ENCODE measurements at places on chromosomes 5 and 9. TPM values are rescaled to one million over a fixed set of nuclear protein-coding genes. Genes with fewer than 3 reads are reported as not detected.

DNA sequence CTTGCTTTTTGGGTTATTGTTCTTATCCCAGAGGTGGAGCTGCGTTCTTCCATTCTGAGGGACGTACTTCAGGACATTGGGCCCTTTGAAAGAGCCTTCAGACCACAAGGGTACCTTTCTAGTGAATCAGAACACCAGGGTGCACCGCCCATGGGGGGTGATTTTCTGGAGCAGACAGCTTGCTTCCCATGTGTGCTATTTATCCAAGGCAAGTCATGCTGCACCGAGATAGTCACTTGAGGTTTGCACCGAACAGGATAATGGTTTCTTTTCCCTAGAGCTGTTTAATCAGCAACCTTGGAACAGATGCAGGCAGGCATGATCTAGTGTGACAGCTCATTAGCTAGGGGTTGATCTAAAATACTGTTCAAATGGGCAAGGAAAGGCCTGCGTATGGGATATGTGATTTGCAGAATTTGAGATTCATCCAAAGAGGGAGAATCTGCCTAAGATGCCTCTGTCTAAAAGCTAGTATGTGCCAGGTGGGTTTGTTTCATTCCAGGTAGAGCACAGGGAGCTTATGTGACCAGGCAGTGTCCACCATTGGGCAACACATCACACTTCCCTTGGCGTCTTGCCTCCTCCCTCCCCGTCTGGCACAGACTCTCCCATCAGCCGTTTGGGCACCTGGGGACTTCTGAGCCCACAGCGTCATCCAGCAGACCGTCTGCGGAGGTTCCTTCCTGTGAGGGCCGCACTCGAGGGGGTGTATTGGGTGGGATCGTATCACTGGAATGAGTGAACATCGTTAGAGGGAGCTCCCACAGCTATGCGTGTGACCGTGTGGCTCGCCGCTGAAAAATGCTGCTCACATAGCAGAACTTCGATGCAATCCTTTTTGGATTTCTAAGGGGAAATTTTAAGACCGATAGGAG lies 23.0 kb downstream of the ABL1 start:
- peak; percentile 47 for DNase-seq

DNA sequence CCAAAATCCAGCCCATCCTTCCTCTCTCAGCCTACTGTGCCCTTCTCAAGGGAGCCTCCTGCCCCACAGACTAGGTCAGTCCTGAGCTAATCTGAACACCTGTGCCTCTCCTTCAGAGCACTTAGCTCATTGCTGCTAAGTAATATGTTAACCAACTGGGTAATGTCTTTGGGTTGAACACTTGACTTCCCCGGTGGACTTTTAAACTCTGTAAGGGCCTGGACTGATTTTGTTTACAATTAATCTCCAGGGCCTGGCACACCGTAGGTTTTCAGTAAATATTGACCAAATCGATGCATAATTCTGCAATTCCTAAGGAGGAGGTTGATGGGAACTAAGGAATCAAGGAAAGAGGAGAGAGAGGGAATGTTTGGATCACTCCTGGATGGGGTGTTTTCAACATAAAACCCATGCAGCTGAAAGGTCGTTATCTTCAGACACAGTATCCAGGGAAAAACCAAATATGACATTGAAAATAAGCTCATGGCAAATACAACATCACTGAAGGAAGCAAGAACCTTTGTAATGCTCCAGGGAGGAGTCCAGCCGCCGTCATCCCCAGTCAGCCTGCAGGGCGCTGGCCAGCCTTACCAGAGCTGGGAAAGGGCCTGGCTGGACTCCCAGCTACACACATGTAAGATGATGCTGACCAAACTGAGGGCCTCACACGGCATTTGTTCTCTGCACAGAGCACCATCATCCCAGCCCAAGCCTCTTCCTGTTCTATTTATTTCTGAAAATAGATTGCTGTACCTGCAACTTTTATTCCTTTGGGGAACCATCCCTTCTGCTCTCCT lies 166.3 kb downstream of the C5orf15 start:
- DNase-seq, result no peak

DNA sequence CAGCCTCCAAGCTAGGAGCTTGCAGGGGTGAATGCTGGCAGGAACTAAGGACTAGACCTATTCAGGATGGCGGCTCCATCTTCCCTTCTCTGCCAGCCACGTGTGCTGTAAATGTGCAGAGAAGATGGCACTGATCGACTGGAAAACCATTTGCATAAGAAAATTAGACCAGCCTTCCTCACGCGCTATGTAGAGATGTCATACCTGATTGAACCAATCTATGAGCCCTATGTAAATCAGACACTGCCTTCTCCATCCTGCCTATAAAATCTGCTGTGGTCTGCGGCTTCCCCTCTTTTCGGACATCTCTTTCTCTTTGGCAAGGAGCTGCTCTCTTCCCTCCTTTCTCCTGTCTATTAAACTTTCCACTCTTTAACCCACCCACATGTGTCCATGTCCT lies 91.6 kb downstream of the NPR3 start:
- no peak for DNase-seq

Gene ROR2
- not detected for total RNA-seq

DNA sequence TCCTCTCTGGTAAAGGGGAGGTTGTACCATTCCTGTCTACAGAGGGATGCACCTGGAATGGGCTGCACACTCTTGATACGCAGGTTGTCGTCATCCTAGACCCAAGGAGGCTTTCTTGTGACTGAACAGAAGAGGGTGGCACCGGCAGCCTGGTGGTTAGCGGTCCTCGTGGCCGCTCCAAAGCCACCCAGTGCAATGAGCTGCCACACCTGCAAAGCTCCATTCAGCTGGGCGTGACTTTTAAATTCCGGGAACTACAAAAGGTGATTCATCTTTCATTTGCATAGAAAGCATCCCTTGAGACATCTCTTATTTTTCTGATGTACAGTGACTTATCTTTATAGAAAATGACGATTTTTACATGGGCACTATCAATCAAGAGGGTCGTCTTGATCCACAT lies 286.1 kb upstream of the IRX1 start:
- no peak for DNase-seq

All from A172 (cell line).